ENCODE measurements at places on chromosomes 1 and 21.

GRCh38 chr1:156359973-156360372, 9.0 kb upstream of the RHBG start:
- no peak for DNase-seq

GRCh38 chr1:155177192-155177917, 3.7 kb downstream of the TRIM46 start:
- DNase-seq: no peak

DNA sequence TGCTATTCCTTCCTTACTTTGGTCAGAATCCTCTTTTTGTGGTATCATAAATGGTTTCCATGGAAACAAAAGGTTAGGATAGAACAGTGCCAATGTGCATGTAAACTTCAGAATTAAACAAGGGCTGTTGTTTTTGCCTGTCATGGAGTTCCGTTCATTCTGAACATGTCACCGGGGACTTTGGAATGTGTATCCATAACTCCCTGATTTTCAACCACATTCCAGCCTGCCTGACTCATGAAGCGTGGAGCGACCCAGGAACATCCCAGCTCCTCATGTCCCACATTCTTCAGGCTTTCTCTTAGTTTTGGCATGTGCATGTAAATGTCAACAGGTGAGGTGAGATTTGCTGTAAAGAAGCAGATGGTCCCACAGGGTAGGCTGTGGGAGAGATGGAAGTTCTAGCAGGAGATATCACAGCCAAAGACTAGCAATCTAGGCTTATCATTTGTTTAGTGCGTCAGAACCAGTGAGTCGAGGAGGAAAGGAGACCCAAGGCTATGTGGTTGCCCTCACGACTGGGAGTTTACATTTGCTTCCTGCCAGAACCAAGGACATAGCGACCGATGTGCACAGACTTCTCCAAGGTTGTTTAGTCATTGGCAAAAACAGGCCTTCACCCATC, 23.0 kb upstream of the DNAJC11 start:
- no peak for DNase-seq

DNA sequence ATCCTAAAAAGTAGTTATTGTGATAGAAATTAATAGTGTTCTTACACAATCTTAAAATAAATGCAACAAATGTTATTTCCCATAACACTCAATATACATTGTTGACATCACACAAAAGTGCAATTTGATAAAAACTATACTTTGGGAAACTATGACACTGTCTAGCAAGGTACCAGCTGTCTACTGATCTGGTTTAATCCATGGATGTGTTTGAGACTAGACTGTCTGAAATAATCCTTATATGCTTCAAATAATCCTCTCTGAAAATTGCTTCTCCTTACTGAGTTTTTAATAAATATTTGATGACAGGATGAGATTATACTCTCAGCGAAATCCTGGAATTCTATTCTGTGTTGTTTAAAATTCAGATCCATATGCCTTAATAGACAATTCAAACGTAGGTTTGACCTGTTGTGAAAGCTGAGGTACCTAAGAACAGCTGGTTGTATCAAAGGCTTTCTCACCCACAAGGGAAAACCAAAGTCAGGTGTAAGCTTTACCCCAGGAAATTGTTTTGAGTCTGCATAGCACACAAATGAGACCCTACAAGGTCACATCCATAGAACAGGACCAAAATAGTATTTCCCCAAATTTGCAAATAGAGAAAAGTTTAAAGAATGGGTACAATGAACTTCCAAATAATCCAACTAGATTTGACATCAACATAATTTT, 8.8 kb upstream of the GFI1 start:
- DNase-seq: no peak

DNA sequence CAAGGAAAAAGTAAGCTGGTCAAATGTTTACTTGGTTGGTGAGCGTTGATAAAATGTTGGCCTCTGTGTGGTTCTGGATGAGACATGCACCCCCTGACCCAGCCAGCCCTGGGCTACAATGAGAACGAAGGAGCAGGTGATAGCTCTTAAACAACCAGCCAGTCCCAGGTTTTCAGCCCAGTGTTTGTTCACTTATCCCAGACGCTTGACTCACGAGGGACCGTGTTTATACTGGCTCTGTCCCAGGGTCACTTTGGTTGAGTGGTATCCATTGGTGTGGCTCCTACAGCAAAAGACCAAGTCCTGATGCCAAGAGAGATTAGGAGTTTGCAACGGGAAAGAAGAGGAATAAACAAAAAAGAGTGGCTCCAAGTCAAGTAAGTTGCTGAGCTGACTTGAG, 86.9 kb downstream of the KCNJ15 start:
- DNase-seq: no peak

DNA sequence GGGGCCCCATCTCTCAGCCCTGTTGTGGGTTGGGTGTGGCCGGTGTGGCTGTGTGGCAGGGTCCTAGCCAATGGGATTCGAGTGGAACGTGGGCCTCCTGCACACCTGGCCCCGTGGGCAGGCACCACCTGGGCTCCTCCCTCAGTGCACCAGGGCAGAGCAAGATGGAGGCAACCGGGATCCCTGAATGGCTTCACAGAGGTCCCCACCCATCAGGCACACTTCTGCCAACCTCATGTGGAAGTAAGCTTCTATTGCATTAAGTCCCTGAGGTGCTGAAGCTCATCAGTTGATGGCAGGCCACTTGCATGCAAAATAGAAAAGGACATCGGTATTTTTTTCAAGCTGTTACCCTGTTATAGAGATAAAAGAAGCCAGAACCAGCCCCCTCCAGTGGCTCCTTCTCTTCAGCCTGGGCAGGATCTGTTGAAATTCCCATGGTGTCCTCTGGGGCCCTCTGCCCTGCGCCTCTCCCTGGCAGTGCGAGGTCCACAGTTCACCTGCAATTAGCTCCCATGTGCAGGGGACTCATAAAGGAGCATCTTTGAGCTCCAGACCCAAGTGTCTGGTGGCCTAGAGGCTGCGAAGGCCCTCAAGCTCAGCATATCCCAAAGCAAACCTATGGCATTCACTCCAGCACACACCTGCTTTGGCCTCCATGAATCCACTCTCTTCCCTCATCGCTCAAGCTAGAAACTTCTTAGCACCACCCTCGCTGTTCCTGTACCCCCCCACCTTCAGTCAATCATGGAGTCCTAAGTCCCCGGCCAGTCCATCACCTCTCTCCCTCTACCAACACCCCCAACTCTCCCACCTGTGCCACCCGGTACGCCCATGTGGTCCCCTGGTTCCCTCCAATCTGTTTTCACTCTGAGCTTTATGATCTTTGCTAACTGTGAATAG, 2.1 kb upstream of the SLC45A1 start:
- DNase-seq: no peak

- no peak for DNase-seq
Observed at GRCh38 chr1:246733704-246734103, 9.5 kb downstream of the SCCPDH start.

GRCh38 chr1:168631671-168632400, 55.4 kb downstream of the XCL1 start:
- no peak for DNase-seq

DNA sequence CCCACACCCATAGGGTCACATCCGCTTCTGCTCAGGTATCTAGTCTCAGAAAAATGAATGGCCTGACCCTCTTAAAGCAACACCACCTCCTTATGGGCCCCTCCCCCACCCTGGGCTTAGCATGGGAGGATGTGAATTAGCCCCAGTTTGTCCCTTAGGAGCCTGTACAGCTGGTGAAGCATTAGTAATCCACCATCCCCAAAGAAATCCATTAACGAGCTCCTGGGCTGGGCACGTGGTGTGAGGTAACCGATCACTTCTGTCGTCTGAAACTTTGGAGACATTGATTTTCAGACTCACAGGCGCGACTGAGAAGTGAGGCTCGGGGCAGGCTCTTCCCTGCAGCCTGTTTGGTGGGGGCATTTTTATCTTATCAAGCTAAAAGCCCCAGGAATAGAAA, 10.5 kb downstream of the RASSF5 start:
- no peak for DNase-seq

- no peak for DNase-seq
Observed at GRCh38 chr1:81666586-81666985, 134.1 kb upstream of the ADGRL2 start.
